ENCODE measurements at places on chromosomes 13 and 19.

- no peak for DNase-seq
These were observed 5.5 kb upstream of the CCNE1 start for GRCh38 chr19:29806098-29806866.

- no peak for DNase-seq
These were observed 8.2 kb downstream of the PKN1 start for GRCh38 chr19:14441041-14441938.

GRCh38 chr19:10855879-10856522 lies 7.8 kb downstream of the C19orf38 start:
- no peak for DNase-seq

DNA sequence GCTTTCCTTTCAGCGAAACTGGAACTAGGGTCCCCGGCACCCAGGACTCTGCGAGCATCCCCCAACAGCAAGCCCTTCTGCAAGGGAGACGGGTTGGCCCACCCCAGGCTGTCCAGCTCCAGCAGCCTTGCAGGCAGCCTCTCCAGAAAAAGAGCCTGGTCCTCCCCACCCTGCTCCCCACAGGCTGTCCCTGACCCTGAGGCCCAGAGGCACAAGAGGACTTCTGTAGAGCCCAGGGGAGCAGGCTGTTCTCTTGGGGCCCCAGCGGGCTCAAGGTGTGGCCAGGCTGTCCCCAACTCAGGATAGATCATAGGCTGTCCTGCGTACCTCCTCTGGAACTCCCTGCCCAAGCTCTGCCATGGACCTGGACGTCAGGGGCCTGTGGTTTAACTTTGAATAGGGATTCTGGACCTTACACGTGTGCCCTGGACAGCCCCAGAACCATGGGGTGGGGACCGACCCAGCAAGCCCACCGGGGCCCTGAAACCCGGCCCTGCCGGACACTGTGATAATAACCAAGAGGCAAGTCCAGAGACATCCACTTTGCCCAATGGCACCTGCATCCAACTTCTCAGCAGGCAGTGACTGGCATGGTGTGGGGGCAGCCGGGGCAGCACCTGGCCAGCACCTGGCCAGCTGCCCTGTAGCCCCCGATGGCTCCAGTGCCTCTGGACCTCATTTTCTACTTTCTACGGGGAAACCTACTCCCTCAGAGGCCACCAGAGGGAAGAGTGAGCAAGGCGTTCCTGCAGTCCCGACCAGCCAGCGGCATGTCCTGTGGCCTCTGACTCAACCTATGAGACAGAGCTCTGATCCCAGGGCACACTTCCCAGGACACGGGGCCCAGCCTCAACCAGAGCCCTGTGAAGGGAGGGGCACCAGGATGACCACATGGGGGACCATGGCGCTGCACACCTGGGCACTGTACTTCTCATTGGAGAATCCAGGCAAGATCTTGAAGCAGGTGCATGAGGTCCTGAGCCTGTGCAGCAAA lies 50.9 kb upstream of the TPM4 start:
- DNase-seq = peak; percentile 64

DNA sequence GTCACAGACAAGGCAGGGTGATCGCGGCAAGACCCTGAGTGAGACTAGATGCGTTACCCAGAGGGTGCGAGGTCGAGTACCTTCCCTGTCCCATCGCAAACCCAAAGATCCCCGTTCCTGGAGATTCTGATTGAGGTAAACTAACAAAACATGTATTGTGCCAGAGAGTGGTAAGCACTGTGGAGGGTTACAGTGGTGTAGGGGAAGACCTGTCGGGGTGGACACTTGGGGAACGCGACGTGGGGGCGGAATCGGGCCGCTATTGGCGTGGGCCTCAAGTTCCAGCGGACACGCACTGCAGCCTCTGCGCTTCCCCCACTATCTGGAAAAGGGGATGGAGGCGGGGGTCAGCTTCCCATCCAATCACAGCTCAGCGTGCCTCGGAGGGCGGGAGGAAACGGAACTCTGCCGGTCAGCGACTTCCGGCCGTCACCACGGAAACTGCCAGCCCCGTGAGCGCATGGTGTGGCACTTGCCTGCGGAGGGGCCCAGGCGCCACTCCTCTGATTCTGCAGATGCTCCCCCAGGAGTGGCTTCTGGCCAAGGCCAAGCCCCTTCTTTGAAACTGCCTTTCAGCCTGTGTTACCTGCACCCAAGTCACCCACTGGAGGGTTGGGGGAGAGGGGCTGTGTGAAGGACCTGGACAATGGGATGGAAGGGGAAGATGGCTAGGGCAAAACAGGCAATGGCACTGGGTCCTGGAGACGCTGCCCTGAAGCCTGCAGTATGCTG lies 1.0 kb upstream of the UBE2M start:
- peak; percentile 97 for DNase-seq

DNA sequence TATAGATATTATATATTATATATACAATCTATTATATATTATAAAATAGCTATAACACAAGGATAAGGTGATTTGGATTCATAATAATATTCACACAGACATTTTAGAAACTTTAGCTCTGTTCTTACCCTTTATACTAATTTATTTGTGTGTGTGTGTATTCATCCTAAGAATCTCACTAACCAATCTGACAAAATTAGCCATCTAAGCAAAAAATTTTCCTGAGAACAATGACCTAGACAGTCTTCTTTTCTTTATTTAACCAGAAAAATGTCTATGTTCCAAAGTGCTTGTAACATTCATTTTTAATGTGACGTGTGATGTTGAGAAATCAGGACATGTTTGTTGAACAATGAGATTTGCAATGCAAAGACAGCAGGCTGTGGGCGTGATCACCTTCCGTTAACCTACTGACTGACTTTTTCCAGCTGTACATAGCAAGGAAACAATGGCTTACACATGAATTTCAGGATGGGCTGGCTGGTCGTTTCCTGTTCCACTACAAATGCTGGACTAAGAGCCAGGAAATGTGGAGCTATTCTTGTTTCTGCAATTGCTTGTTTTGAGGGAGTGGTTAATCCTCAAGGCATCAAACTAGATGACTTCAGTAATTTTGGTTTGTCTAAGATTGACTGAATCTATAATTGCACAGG lies 634.6 kb upstream of the ARGLU1 start:
- no peak for DNase-seq

- no peak for DNase-seq
These were observed 9.7 kb downstream of the PALM start for GRCh38 chr19:718251-718951.

DNA sequence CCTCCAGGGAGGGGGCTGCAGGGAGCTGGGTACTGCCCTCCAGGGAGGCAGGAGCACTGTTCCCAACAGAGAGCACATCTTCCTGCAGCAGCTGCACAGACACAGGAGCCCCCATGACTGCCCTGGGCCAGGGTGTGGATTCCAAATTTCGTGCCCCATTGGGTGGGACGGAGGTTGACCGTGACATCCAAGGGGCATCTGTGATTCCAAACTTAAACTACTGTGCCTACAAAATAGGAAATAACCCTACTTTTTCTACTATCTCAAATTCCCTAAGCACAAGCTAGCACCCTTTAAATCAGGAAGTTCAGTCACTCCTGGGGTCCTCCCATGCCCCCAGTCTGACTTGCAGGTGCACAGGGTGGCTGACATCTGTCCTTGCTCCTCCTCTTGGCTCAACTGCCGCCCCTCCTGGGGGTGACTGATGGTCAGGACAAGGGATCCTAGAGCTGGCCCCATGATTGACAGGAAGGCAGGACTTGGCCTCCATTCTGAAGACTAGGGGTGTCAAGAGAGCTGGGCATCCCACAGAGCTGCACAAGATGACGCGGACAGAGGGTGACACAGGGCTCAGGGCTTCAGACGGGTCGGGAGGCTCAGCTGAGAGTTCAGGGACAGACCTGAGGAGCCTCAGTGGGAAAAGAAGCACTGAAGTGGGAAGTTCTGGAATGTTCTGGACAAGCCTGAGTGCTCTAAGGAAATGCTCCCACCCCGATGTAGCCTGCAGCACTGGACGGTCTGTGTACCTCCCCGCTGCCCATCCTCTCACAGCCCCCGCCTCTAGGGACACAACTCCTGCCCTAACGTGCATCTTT lies 7.8 kb upstream of the CEACAM5 start:
- no peak for DNase-seq

DNA sequence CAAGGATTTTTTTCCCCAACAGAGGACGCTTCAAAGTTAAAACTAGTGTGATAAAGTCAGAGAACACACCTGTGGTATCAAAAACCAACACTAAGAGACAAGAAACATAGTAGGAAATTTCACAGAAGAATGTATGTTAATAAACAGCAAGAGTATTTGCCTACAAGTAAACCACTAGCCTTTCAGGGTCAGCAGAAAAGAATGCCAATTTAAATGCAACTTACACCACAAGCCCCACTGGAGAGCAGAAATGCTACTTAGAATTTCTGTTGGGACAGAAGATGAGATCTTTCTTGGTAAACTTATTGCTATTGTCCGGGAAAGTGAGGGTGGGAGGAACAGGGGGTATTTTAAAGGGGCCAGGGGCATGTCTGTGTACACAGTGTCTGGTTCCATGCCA lies 68.6 kb downstream of the STK24 start:
- no peak for DNase-seq

GRCh38 chr19:12090807-12091206 lies 26.3 kb downstream of the ZNF844 start:
- peak; percentile 51 for DNase-seq

GRCh38 chr13:32229443-32229842 lies 85.7 kb downstream of the ZAR1L start:
- DNase-seq = no peak

DNA sequence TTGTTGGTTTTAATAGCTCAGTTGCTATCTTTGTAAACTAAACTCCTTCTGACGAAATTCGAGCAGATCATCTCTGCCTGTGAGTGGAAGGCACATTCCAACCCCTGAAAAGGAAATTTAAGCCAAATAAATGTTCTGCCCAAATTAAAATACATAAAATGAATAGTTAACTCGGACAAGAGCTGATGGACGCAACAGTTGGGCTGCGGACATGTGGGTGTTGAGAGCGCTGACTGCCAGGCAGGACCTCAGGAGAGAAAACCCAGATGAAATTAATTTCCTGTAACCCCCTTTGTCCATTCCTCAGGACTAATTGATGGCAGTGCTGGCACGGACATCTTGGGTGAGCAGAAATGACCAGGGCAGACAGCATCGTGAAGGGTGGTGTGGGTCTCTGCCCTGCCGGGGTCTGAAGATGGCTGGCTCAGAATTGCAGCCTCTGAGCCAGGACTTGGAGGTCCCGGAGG lies 86.5 kb downstream of the TSHZ3 start:
- peak; percentile 20 for DNase-seq

DNA sequence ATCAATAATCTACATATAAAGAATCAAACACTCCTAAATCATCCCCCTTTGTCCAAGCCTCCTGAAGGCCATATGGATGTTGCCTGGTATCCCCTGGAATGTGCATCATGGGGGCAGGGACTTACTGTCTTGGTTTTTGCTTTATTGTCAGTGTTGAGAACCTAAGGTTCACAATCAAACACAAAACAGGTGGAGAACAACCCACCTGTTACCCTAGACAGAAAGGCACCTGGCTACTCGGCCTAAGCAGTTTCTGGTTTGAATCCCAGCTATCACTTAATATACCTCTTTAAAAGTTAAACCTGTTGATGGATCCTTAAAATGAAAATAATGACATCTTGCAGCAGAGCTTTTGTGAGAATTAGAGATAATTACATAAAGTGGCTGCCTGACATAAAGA lies 68.9 kb downstream of the DCLK1 start:
- DNase-seq = no peak

DNA sequence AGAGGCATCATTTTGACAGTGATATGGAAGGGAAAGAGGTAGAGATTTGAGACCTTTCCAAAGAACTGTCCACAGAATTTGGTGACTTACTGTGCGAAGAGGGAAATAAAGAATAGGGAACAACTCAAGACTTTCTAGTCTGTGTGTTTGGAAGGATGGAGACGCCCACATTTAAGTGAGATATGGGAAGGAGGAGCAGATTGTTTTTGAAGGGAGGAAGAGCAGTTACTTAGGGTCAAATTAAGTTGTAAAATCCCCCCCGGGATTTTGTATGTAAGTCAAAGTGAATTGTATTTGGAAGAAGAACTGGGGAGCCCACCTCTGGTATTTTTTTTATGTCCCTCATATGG lies 1.2 kb downstream of the USPL1 start:
- DNase-seq = no peak

DNA sequence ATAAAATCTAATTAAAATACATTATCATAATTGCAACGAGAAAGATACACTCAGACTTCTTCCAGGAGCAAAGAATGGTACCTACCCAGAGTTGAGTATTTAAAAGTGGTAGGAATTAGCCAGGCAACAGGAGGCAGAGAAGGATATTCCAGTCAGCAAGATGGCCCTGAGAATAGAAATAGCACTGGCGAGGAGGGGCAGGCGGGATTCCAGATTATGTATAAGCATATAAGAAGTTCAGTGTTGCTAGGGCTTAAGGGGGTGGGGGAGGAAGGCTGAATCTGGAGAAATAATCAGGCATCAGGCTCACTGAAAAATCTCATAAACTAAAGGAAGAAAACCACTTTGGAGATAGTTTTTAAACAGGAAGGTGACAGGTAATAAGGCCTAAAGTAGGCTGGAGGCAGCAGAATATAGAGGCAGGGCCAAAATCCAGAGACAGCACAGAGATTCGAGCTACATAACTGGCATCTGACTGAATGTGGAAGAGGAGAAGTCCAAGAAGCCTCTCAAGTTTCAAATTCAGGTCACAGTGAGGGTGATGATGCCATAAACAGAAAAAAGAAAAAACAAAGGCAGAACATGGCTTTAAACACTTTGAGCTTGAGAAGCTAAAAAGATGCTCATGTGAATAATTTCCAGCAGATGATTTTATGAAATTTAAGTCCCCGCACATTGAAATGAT lies 7.5 kb downstream of the KPNA3 start:
- DNase-seq = no peak

DNA sequence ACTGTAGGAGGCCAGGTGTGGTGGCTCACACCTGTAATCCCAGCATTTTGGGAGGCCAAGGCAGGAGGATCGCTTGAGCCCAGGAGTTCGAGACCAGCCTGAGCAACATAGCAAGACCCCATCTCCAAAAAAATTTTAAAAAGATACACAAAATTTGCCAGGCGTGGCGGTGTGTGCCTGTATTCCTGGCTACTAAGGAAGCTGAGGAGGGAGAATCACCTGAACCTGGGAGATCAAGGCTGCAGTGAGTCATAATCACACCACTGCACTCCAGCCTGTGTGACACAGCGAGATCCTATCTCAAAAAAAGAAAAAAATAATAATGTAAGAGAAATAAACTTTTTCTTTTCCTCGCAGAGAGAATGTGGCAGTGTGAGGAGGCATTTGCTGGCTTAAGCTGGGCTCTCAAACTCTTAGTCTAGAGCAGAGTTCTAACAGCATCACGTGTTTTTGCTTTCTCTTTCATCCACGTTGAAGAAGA lies 21.1 kb downstream of the FAM187B start:
- no peak for DNase-seq

- no peak for DNase-seq
These were observed 42.5 kb downstream of the IRS2 start for GRCh38 chr13:109743706-109744453.

- no peak for DNase-seq
These were observed 10.5 kb downstream of the COMP start for GRCh38 chr19:18780631-18781030.
